ENCODE measurements at places on chromosomes 16 and 17. TPM values are rescaled to one million over a fixed set of nuclear protein-coding genes. Genes with fewer than 3 reads are reported as not detected.
A peak's percentile ranks its signal among the peaks of the same experiment; 100 is the strongest.

DNA sequence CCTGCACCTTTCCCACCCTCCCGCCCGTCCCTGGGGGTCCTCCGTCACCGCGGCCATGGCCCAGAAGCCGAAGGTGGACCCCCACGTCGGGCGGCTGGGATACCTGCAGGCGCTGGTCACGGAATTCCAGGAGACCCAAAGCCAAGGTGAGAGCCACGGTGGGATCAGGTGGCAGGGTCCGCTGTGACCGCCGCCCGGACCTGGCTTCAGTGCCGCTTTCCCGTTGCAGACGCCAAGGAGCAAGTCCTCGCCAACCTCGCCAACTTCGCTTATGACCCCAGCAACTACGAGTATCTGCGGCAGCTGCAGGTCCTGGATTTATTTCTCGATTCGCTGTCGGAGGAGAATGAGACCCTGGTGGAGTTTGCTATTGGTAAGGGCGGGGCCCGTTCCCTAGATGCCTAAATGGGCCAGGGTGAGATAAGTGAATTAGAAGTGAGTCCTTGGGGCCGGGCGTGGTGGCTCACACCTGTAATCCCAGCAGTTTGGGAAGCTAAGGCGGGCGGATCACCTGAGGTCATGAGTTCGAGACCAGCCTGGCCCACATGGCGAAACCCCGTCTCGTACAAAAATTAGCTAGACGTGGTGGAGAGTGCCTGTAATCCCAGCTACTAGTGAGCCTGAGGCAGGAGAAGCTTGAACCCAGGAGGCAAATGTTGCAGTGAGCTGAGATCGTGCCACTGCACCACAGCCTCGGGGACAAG lies 617 bp downstream of the ARMC7 start:
- H3K4me1 ChIP-seq: peaks cover 28% of the 10 kb centered on the region
- no peaks in the 10 kb centered on the region for H3K27me3 ChIP-seq
- no peak for DNase-seq
- H3K4me3 ChIP-seq: peak overlapping the region; percentile 89
- H3K27ac ChIP-seq: peak overlapping the region; percentile 70
- peaks cover 23% of the 10 kb centered on the region for H3K36me3 ChIP-seq

- peaks cover 31% of the 10 kb centered on the region for H3K4me1 ChIP-seq
- no peak for DNase-seq
- H3K27me3 ChIP-seq: no peaks in the 10 kb centered on the region
- no peak overlapping the region for H3K4me3 ChIP-seq
- peaks cover 62% of the 10 kb centered on the region for H3K36me3 ChIP-seq
- peak overlapping the region; percentile 4 for H3K27ac ChIP-seq
Observed at GRCh38 chr17:66441101-66441661, 138.8 kb downstream of the PRKCA start.

DNA sequence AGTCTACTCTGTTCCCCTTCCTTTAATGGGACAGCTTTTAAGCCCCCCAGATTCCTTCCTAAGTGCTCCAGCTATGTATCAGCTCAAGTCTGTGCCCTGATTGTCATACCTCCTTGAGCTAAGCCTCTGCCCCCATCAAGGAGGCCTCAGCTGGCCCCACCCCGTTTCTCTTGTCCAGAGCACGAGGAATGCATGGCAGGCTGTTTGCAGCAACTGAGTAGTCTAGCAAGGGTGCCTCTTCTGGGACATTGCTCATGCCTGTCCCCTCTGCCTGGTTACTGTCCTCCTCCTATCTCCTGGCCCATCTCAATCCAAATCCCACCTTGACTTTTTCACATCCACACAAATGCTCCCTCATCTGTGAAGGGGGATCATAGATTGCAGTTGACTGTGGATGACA lies 27.8 kb upstream of the TMEM220 start:
- H3K27me3 ChIP-seq: no peaks in the 10 kb centered on the region
- H3K4me3 ChIP-seq: no peak overlapping the region
- no peak for DNase-seq

Gene ZNF469
- total RNA-seq: 0.67 TPM

DNA sequence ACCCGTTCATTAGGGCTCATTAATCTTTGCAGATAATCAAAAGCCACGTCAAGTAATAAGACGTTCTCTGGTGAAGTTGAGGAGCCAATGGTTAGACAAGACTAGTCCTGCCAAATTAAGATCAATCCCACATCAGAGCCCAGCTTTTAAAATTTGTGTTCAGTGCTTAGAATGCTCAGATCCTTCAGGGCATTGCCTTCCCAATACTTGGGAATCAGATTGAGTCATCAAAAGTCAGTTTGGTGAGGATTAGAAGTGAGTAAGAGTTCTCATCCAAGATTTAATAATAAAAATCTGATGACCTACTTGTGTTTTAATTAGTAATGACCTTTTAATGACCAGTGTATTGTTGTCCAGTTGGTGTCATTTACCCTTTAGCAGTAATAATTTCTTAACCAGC lies 19.8 kb downstream of the MAP2K4 start:
- no peak overlapping the region for H3K4me3 ChIP-seq
- peaks cover 10% of the 10 kb centered on the region for H3K4me1 ChIP-seq
- no peaks in the 10 kb centered on the region for H3K27me3 ChIP-seq
- no peak for DNase-seq

Gene PRSS36
- 0.14 TPM for total RNA-seq

GRCh38 chr17:56798916-56799315 lies 34.8 kb downstream of the C17orf67 start:
- no peak for DNase-seq
- H3K27ac ChIP-seq: no peak overlapping the region
- no peaks in the 10 kb centered on the region for H3K36me3 ChIP-seq

- H3K27ac ChIP-seq: no peak overlapping the region
- H3K4me3 ChIP-seq: no peak overlapping the region
- no peak for DNase-seq
- H3K36me3 ChIP-seq: peaks cover 47% of the 10 kb centered on the region
Observed at GRCh38 chr17:76204277-76204676, 36.0 kb downstream of the RNF157 start.

GRCh38 chr16:27291722-27292240 lies 22.0 kb upstream of the IL4R start:
- no peak overlapping the region for H3K4me3 ChIP-seq
- H3K36me3 ChIP-seq: peaks cover 42% of the 10 kb centered on the region
- H3K4me1 ChIP-seq: peaks cover 65% of the 10 kb centered on the region
- no peaks in the 10 kb centered on the region for H3K27me3 ChIP-seq
- H3K27ac ChIP-seq: no peak overlapping the region

GRCh38 chr16:48704710-48705109 lies 94.7 kb upstream of the N4BP1 start:
- H3K27ac ChIP-seq: no peak overlapping the region
- H3K4me3 ChIP-seq: no peak overlapping the region
- no peaks in the 10 kb centered on the region for H3K36me3 ChIP-seq

Gene RRAD
- 1.8 TPM for total RNA-seq

DNA sequence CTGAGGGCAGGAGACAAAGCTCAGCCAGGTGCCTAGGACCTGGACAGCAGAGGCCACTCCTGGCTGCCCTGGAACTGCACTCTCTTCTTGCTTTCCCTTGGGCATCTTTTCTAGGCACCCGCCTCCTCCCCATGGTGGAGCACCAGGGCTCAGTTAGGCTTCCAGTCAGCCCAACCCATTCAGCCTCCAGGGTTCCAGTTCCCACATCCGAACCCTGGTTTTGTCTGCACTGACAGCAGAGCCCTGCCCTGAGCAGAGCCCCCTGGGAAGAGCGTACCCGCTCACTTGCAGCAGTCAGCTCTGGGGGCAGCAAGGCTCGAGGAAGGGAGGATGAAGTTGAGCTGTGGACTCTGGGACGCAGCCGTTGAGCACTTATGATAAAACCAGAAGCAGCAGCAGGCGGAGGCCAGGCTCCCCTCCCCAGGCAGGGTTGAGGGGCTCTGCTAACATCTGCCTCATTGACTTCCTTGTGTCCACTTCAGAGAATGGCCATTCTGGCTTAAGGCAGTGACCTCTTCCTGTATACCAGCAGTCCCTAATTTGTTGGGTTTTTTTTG lies 213.2 kb downstream of the NTN1 start:
- H3K27ac ChIP-seq: no peak overlapping the region
- no peaks in the 10 kb centered on the region for H3K27me3 ChIP-seq
- peaks cover 8% of the 10 kb centered on the region for H3K4me1 ChIP-seq

DNA sequence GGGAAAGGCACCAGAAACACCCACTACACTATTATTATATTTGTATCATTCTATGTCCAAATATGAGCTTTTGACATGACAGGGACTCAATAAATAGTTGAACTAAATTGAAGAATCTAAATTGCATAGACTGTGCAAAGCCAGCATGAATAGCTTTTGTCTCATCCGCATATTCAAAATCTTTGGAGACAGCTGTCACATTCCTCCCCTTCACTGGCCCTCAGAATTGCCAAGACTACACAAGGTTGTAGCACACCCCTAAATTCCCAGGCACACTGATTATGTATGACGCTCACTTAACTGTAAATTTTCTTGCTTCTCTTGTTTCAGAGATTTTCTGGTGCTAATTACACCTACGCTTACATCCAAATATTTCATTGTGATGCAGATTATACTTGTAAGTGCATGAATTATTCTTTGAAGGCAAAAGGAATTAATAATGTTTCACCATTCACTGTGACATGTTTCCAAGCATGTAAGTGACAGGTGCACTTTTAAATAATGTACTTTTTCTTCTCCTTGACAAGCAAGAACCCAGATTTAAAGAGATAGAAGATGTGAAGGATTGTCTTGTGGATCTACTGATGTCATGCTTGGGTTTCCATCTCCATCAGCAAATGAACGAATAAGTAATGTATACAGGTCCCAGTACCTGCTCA lies 47.5 kb downstream of the CA10 start:
- no peak overlapping the region for H3K4me3 ChIP-seq
- DNase-seq: no peak
- H3K27ac ChIP-seq: no peak overlapping the region
- no peaks in the 10 kb centered on the region for H3K27me3 ChIP-seq

GRCh38 chr16:67727521-67728485 lies 8.7 kb upstream of the GFOD2 start:
- H3K27ac ChIP-seq: no peak overlapping the region
- H3K36me3 ChIP-seq: peaks cover 23% of the 10 kb centered on the region
- DNase-seq: no peak
- H3K27me3 ChIP-seq: no peaks in the 10 kb centered on the region

Measured in activated T-helper 2 cell treated with anti-CD3 and anti-CD28 coated beads, Interferon-gamma antibody, Interleukin-2, Interleukin-4, amounts not matched to agents 10 μg/mL and 5 μg/mL and 100 μg/mL, durations not matched to agents 14 hours and 24 hours and 36 hours (primary cell).